Muscle of back (tissue), 13 donors: ENCODE measurements at places on chromosomes 7 and 10. TPM values are rescaled to one million over a fixed set of nuclear protein-coding genes. Genes with fewer than 3 reads are reported as not detected.

Gene GPR85
- 1.7 TPM for polyA plus RNA-seq

Gene CDC14C
- 0.11 TPM for polyA plus RNA-seq

Gene CRTAC1
- 0.74 TPM for polyA plus RNA-seq

Gene RBP3
- 0.05 TPM for polyA plus RNA-seq

Gene FGFR2
- 0.76 TPM for polyA plus RNA-seq

Gene CALHM1
- polyA plus RNA-seq, result 0.11 TPM

Gene C10orf90
- 0.63 TPM for polyA plus RNA-seq

GRCh38 chr10:100882252-100882651 is 30.5 kb upstream of the SLF2 start:
- no peak for DNase-seq

DNA sequence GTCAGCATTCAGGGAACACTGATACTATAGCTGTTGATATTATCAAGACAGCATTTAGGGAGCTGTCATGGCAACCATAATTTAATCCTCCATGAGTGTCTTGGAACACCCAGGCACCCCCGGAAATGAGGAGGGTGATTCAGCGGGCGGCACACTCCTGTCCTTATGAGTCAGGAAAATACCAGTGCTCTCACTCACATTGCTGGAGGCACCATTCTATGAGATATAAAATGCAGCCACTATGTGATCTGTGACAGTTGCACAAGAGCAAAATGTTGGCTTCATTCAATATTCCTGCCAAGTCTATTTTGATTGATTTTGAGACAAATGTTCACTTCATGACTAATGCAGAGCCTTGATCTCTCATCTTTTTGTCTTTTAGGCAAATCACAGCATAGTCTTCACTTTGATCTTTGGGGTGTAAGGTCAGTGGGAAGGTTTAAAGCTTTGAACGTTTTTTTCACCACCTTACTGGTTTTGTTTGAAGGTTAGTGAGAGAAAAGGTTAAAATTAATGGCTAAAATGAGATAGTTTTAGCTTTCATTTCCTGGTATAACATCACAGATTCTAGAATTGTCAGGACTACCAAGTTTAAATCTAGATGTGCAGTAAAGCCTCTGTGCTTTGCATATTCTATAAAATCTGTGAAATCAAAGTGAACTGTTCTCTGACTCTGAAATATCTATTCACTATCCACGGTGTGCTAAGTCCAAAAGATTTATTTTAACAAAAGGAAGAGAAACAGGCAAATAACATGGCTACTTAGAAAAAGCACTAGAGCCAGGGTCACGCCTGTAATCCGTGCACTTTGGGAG is 12.4 kb upstream of the ARHGAP12 start:
- DNase-seq, result no peak

DNA sequence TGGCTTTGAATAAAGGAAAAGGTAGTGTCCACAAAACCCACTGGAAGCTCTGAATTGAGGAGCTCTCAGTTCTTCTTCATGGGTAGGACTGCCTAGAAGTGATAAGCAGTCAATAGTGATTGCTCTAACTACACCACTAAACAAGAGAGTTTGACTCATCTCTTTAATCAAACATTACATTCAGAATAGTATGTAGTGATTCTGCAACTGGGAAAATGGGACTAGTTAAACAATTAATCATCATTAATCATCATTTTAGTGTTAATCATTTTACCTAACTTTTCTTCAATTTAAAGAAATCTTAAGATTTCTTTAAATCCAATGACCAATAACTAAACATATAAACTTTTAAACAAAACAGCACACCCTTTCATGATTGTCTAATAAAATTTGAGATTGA is 484.0 kb upstream of the FZD8 start:
- DNase-seq, result no peak

- no peak for DNase-seq
These were observed 41.2 kb upstream of the ZNF138 start for GRCh38 chr7:64753032-64753431.

- DNase-seq, result no peak
These were observed 147.1 kb downstream of the MPP7 start for GRCh38 chr10:28155726-28156125.

DNA sequence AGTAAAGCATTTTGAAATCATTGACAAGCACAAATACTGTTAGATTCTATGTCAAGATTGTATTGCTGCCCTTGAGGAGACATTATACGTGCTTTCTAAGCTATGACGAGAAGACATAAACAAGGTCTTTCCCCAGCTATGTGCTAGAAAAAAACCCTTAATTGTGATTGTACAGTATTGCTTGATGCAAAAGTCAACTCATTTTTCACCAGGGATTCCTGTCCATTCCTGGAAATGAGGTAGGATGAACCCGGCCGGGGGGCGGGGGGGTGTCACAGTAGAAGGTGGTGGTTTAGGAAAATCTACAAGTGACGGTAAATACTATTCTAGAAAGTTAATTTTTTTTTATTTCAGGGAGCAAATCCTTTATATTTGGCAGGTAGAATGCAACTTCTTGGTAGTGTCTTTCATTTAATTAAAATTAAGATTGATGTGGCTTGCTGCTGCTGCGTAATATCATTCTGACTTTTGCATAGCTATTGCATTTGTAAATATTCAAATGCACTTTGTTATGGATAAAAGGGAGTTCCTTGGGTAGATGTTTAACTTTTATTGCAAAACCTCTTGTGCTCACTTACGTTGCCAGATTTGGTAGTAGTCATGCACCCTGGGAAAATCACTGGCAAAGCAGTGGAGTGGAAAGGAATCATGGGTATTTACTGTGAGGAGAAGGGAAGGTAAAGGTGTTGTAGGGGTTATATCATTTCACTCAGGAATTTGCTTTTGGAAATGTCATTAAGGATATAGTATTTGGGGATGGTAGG is 164.4 kb upstream of the PRPS1L1 start:
- DNase-seq, result no peak

- DNase-seq, result no peak
These were observed 42.4 kb upstream of the FAM20C start for GRCh38 chr7:149791-150636.

- no peak for DNase-seq
These were observed 15.1 kb upstream of the CROT start for GRCh38 chr7:87330316-87330715.

- DNase-seq, result no peak
These were observed 4.5 kb upstream of the AEBP1 start for GRCh38 chr7:44099669-44100068.

GRCh38 chr7:14698239-14698638 is 204.3 kb downstream of the DGKB start:
- no peak for DNase-seq
